H9 (cell line): ENCODE measurements at places on chromosomes 6 and 20. TPM values are rescaled to one million over a fixed set of nuclear protein-coding genes. Genes with fewer than 3 reads are reported as not detected.

DNA sequence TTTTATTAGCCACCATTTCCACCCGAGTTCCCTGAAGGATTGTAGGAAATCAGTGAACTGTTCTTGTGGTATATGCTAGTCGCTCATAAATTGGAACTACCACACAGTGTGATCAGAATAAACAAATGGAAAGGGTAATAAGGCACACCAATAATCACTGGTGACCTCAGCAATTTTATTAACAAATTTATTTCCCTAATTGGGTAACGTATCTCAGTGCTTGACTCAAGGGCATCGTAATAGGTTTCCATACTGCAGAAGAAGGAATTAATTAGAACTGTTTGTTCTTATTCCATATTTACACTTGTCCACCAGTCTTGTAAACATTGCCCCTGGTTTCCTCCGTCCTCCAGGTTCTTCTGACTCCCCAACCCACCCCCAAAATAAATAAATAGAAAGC lies 10.0 kb upstream of the UQCC2 start:
- H3K4me3 ChIP-seq = no peak overlapping the region
- H3K4me1 ChIP-seq = peaks cover 4% of the 10 kb centered on the region; the same call in 1 of the 2 replicates
- no peaks in the 10 kb centered on the region for H3K27me3 ChIP-seq
- no peaks in the 10 kb centered on the region for H3K36me3 ChIP-seq

DNA sequence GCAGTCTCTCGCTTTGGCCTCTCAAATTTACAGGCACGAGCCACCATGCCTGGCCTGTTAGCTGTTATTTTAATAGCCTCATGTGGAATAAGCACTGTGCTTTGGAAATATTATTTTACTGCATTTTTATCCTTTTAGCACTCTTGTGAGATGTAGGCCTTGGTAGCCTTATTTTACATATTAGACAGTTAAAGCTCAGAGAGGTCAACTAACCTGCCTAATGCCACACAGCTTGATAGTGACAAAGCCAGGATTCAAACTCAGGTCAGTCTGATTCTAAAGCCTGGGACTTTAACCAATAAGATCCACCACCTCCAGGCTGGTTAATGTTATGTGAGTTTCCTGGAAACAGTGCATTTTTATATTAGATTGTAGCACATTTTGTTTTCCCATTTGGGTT lies 9.5 kb downstream of the TNFAIP3 start:
- no peaks in the 10 kb centered on the region for H3K27me3 ChIP-seq
- peaks cover 5% of the 10 kb centered on the region; the same call in 1 of the 2 replicates for H3K4me1 ChIP-seq
- H3K36me3 ChIP-seq = no peaks in the 10 kb centered on the region

DNA sequence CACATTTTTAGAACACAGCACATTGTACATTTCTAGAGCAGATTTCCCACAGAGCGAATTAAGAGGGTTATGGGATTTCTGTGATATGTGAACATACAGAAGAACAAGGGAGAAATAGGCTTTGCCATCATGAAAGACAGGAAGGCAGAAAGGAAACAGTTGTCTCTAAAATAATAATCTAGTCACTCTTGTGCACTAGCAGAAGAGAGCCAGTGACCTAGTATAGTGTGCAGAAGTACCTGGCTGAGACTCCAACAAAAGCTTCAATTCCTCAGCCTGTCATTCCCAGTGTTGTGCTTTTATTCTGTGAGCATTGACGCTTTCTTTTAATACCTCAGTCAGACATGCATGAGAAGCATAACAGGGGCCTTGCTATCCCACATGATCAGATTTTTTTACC lies 17.8 kb upstream of the DCBLD1 start:
- no peak for DNase-seq
- H3K27me3 ChIP-seq = no peaks in the 10 kb centered on the region
- no peaks in the 10 kb centered on the region for H3K36me3 ChIP-seq
- no peak overlapping the region for H3K4me3 ChIP-seq
- no peaks in the 10 kb centered on the region for H3K4me1 ChIP-seq

- H3K4me3 ChIP-seq = no peak overlapping the region
- no peak overlapping the region for H3K27ac ChIP-seq
- H3K36me3 ChIP-seq = no peaks in the 10 kb centered on the region
- no peaks in the 10 kb centered on the region for H3K27me3 ChIP-seq
- H3K4me1 ChIP-seq = no peaks in the 10 kb centered on the region
- no peak for DNase-seq
Observed at GRCh38 chr6:24599179-24599578, 46.8 kb downstream of the KIAA0319 start.

DNA sequence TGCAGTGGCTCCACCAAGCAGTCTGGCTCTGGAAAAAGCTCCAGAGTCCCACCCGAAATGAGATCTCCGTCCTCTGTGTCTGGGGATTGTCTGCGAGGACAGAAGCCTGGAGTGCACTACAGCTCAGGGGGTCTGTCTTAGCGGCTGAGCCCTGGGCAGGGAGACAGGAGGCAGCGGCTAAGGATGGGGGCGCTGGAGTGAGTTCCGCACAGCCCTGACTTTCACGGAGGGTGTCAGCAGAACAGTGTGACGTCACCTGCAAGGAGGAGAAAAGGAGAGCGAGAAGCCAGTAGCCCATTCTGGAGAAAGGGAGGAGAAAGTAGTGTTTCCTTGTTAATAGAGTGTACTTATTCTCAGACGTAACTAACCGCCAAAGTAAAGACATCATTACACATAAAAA lies 97.6 kb downstream of the FAM50B start:
- H3K4me3 ChIP-seq = no peak overlapping the region
- peak; percentile 52 for DNase-seq
- H3K4me1 ChIP-seq = no peaks in the 10 kb centered on the region
- peaks cover 4% of the 10 kb centered on the region; the same call in 1 of the 2 replicates for H3K36me3 ChIP-seq

The KCNB1 gene
- total RNA-seq = 0.42 and 0.68 TPM in 2 replicates

The PSMB9 gene
- total RNA-seq = 3.2 and 3.5 TPM in 2 replicates
